ENCODE measurements at places on chromosomes 1 and 21.

DNA sequence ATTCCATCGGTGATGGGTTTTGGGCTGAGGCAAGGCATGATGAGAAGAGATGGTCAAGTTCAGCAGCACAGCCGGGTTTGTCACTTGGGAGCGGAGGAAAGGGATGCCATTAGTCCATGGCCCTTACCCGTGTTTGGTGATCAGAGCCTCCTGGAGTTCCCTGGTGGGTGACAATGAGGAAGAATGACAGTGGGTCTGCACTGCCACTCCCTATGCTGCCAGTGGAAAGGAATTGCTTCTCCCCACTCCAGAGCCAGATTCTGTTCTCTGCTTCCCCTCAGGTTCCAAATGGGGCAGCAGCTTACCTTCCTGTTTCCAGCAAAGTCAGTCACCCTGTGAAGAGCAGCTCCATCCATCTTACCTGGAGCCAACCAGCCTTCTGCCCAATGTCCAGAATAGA is 393.1 kb downstream of the PTPRU start:
- DNase-seq = no peak

DNA sequence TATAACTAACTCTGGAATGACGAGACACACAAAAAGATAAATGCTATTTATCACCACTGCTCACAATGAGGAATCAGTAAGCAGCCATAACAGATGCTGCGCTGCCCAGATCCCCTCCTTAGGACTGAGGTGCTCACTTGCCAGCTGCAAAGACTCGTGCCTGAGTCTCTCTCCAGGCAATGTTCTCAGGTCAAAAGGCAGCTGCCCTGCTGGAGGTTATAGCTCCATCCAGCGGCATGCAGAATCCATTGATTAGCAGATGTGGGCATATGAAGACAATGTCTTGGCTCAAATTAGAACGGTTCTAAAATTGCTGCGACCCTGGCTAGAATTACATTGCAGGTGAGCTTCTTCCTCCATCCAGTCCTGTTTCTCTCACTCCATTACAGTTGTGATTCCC is 328.2 kb upstream of the CHRM3 start:
- DNase-seq = no peak

DNA sequence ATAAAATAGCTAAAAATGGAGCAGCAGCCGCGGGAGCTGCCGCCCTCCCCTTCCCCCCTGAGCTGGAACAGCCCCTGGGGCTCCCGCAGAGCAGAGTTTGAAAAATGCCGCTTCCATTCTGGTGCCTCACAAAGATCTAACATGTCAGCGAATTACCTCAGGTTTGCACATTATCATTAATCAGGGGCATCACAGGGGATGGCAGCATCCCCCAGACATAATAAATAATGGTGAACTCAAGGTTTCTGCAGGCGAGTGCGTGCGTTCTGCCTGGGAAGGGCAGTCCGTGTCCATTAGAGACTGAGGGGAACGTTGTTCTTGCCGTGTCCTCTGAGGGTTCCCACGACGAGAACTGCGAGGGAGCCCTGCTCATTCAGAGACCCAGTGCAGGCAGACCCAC is 372.4 kb downstream of the DSCAM start:
- DNase-seq = no peak

DNA sequence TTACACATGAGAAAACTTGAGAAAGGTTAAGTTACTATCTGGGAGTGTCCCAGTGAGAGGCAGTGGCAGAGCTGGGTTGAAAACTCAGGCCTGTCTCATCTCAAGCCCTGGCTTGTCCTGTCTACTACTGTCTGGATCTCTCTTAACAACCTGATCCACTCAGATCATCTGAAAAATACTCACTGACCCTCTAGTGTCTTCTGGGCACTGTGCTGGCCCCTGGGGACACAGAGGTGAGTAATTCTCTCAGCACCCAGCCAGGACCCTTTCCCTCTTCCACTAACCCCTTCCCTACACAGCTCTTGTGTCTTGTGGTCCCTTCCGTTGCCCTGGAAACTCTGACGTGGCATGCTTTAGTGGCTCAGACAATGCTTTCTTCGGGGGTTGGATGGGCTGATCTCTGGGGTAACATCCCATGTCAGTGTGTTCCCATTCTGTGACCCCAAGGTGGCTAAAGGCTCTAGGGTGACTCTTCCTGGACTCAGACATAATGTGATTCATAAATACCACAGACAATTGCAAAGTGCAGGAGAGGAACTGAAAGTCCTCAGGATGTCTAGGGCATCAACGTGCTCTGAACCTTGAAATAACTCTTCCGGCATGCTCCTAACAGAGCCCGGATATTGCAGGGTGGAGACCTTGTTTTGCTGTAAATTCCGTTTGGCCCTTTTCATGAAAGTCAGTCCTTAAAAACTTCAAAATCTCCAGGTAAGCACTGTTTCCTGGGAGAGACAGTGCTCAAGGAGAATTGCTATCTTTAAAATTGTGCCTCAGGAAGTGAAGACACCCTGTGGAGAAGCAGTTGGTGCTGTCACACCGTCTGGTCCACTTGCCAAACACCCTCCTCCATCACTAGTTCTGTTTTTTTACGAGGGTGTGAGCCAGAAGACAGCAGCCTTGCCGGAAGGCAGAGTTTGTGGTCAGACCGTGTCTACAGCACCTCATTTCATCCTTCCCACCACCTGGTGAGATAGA is 4.0 kb downstream of the SHISAL2A start:
- peak; percentile 14 for DNase-seq

DNA sequence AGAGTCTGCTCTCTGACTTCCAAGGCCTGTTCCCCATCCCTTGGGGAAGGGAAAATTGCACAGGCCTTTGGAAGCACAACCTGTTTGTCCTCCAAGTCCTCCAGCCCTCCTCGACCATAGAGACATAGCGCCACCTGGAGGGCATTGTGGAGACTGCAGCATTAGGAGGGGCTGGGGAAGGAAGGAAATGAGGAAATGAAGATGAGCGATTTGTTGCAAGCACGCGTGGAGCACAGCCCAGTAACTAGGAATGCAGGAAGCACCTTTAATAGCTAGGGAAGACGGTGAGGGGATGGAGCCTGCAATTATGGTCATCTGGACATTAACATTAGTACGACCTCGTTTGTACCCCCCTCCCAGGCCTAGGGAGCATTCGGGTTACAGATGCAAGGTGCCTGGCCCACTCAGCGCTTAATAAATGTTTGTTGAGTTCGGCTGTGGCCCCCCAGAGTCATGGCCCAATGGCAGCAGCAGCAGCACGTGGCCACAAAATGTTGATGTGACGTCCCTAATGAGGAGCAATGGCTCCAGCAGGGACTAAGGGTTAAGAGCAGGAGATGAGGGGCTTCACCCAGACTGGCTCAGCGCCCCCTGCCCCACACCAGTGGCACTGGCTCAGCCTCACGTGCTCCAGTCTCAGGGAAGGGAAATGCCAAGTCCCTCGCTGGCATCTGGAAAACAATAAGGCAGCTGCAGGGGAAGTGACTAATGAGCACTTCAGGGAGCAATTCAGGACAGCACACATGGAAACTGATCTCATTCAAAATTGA is 8.0 kb upstream of the CAMK2N1 start:
- peak; percentile 75 for DNase-seq

DNA sequence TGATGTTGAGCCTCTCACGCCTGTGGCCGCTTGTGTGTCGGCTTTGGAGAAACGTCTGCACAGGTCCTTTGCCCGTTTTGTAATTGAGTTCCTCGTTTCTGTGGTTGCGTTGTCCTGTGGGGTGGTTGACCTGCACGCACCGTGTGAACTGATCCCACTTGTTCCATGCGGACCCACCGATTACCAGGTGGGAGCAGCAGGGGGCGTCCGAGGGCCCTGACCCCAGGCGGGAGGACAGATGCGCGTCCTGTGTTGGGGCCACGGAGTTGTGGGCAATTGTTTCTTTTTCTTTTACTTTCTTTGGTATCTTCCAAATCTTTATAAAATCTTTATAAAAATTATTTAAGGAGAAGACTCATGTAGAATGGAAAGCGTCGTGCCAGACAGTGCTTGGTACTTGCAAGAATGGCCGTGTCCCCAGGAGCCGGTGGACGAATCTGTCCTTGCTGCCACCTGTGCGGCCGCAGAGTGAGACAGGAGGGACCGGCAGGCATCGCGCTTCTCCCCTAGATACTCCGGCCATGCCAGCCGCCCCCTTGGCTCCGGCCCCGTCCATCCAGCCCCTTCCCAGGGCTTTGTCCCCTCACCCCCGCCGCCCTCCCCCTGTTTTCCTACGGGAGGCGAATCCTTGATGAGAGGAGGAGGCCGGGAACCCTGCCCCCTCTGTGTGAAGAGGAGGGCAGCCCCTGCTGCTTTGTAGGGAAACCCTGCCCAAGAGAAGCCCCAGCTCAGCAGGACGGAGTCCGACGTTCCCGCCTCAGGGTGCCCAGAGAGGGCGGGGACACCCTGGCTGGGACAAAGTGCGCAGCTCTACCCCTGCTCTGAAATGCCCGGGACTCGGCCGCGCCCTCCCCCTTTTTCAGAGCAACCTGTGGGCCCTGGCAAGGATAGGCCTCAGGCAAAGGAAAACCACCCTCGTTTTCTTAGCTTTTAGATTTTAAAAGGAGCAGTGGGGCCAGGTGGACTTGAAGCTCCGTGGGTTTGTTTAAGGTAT is 41.7 kb downstream of the PRKCZ start:
- peak; percentile 29 for DNase-seq

- DNase-seq = no peak
These were observed 61.2 kb downstream of the NUP210L start for GRCh38 chr1:154093699-154094098.

DNA sequence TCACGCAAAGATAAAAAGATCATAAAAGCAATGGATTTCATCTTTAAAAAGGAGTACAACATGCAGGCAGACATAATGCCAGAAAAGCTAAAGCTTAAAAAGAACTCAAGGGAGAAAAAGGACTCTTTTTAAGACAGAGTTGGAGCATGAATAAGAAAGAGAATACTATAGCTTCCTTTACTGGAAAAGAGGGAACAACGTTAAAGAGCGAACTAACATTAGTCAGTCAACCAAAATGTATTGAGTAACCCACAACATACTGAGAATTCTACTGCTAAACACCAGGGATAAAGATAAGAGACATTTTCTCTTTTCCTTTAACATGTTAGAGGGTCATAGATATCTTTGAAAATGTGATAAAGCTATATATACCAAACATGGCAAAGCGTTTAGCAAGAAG is 182.0 kb downstream of the DUSP10 start:
- DNase-seq = no peak

DNA sequence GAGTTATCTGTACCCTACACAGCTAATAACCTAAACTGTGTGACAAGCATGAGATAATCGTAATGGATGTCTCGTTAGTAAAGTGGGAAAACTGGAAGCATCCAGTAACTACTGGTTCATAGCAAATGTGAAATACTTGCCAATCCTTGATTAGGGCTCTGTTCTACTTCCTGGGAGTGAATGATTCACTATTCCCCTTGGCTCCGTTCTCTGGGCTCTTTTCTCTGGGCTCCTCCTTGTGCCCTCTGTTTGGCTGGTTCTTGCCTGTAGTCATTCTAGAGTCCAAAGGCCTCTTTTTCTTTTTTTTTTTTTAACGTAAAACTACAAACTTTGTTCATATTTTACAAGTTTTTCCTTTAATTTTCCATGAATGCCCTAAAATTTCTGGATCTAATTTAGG is 465.8 kb upstream of the PLXNA2 start:
- DNase-seq = no peak

- peak; percentile 40 for DNase-seq
These were observed 27.3 kb upstream of the CD84 start for GRCh38 chr1:160606611-160607010.

Data from trophoblast cell (in vitro differentiated cells and primary cell).